ENCODE measurements at places on chromosomes 1 and 21.

DNA sequence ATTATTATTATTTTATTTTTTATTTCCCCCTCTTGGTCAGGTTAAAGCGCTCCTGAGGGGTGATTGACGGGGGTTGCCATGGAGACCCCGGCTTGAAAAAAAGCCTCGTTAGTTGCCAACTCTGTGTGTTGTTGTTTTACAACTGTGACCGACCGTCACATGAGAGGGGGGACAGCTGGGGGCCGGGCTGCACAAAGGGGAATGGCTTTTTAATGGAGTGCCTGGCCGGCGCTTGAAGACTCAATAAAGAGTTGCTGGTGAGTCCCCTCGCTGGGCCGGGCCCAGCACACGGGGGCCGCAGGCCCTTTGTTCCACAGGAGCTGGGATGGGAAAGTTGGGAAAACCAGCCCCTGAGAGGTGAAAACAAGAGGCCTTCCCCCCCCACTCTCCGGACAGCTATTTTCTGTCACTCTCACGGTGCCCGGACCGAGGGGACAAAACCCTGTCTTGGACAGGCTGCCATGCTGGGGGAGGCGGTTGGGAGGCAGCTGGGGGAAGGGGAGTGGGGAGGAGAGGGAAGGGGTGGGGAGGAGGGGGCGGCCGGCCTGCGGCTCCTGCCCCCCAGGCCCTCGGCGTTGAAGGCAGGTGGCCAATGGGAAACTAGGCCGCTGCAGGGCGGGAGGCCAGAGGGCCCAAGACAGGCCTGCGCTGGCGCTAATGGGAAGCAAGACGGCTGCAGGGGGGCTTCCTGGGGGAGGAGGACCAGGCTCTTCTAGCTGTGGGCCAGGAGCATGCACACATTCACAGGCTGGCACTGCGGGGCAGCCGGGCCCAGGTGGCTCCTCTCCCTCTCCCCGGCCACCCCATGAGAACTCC lies 67.6 kb downstream of the CASZ1 start:
- no peak for DNase-seq

DNA sequence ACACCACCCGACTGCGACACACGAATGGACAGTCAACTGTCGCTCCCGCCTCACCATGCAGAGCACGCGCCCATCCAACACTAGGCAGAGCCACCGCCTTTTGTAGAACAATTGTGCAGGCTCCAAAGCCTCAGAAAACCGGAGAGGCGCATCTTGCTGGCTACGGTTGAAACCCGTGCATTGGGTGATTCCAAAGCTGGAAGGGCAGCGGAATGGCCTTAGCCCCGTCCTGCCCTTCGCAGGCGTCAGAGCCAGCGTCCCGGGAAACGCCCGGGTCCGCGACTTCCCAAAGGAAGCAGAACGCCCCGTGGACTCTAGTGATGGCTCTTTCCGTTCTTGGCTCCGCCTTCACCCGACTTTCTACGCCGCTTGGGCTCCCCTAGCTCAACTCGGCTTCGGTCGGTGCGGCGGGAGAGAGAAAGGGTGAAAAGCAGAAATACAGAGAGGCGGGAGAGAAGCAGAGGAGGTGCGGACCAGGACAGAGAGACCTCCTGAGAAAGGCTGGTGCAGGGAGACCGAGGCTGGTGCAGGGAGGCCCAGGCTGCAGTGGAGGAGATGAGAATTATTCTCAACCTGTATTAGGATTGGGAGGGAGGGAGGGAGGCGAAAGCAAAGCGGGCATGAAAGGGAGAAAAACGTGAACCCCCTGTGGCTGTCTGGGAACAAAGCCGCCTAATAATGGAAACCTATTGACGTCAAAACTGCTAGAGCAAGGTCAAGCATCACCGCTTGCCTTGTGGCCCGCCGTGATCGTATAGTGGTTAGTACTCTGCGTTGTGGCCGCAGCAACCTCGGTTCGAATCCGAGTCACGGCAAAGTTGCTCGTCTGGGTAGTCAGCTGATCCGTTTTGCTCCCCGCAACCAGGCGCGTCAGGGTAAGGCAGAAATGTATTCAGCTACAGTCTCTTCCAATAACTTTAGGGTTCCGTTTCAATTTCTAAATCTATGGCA lies 99.5 kb downstream of the PRKAB2 start:
- DNase-seq, result no peak

DNA sequence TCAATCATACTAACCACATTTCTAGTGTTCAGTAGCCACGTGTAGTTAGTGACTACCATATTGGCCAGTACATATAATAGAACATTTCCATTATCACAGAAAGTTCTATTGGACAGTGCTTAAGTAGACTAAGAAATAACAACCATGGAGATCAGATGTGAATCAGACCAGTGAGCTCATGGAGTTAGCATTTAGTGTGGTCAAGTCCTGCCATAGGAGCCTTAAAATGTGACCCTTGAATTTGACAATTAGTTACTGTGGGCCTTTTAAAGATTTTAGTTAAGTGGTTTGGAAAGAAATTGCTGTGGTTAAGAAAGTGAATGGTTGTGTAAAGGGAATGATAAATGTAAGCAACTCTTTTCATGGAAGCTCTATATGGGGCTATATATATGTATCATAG lies 123.4 kb downstream of the POU2F1 start:
- no peak for DNase-seq

- no peak for DNase-seq
Observed at GRCh38 chr1:77218477-77219165, 609 bp downstream of the PIGK start.

DNA sequence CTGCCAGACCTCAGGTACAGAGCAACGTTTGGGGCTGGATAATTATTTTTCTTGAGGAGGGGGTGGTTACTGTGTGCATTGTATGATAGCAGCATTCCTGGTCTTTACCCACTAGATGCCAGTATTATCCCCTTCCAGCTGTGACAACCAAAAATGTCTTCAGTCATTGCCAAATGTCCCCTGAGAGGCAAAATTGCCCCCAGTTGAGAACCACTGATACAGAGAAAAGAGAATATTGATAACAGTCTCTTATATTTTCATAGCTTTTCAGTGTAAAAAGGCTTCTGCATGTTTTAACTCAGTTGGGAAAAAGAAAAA lies 51.8 kb upstream of the SYT14 start:
- no peak for DNase-seq

GRCh38 chr21:42429856-42430255 lies 26.2 kb downstream of the UBASH3A start:
- DNase-seq, result no peak

DNA sequence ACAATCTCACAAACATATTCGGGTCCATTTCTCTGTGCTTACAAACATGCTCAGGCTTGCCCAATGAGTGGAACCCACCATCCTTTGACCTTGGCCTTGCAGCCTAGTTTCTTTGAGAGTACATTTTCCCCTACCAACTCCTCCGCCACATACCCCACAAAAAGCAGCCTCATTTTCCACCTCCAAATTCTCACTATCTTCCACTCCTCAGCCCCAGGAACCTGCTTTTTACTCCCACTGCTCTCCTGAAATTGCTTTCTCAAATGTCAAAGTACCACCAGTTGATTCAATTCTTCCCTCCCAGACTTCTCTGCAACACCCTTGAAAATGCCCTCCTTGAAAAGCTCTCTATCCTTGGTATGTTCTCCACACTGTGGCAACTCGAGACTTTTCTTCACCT lies 103.8 kb downstream of the RUNX1 start:
- DNase-seq, result no peak

DNA sequence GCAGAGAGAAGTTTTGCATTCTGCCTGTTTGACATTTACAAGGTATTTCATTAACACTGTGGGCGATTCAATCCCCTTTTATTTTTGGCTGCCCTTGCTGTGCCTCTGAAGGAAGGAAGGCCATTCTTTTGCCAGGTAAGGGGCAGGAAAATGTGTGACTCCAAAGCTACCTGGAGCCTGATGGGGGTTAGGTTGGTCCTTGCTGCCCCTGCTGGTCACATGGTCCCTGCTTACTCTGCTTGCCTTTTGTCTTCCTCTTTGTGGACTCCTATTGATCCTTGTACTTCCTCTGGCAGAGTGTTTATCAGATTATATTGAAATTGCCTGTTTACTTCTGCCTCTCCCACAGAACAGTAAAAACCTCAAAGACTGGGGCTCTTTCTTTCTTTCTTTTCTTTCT lies 65.7 kb downstream of the ST6GALNAC3 start:
- DNase-seq, result no peak

- no peak for DNase-seq
Observed at GRCh38 chr1:167223144-167224103, 2.7 kb downstream of the POU2F1 start.

DNA sequence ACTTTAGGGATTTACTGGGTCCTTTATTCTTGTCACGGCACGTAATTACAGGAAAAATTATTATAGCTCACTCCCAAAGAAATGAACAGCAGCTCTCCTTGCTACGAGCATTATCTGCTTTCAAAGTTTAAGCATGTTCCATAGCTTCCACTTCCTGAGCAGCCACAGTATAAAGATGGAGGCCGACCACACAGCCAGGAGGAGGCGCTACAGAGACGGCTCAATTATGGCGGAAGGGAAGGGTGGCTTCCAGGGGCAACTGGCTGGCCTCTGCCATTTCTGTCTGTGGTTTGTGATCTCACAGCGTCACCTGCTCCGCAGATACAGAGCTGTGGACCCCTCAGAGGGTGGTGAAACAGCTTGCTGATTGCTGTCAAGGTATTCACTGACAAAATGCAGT lies 212.3 kb upstream of the GREM2 start:
- no peak for DNase-seq

GRCh38 chr1:22457836-22458235 lies 6.2 kb downstream of the ZBTB40 start:
- DNase-seq, result no peak

GRCh38 chr21:40733024-40733397 lies 113.9 kb downstream of the DSCAM start:
- DNase-seq, result no peak

DNA sequence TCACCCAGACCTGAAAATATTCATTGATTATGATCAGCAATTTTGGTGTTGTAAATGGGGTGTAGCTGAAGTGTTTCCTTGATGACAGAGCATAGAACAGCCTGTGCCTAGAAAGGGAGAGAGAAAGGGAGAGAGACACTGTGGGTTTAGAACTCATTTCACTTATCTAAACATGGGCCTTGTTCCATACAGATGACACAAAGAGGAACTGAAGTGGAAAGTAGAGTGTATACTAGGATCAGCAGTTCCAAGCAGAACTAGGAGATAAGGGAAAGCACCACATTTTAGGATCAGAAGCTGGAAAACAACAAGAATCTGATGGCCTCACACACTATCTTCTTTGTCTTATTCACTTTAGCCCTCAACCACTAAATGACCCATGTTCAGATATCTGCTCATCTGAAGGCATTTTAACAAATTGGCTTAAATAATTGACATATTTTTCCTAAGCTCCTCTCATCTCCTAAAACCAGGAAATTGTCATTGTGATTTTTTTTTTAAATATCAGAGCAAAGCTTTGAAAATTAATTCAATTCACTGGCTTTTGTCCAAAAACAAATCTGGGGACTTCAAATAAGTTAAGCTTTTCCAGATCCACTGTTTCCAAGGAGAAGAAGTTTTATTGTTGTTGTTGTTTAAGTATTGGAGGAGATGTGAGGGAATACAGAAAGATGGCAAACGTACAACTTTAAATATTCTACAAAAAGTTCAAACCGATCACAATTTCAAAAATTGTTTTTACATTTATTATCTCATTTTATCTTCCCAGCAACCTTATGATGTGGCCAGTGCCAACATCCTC lies 103.8 kb downstream of the LYPLAL1 start:
- no peak for DNase-seq

DNA sequence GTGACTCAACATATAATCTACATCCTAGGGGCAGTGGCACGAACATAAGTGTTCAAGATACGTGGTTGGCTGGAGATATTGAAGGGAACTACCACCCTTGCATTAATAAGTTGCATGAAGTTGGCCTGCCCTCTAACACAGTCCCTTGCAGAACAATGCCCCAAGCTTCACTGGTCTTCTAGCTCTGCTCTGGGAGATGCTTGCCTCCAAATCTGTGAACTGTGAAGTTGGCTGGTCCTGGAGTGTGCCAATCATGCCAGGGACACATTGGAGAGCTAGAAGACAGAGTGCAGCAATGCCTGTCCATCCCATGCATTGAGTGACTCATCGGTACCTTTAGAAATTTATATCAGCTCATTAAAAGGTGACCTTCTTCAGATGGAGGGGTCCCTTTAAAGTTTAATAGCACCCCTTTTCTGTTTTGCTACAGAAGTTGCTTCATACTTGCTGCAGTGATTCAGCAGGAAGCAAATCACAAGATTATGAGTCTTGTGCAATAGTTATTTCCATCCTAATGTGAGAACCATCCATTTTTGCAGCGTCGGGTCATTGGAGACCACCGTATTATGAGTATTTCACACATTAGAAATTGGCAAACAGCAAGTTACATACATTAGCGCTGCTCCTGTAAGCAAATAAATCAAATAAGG lies 55.2 kb upstream of the KAZN start:
- DNase-seq, result no peak

DNA sequence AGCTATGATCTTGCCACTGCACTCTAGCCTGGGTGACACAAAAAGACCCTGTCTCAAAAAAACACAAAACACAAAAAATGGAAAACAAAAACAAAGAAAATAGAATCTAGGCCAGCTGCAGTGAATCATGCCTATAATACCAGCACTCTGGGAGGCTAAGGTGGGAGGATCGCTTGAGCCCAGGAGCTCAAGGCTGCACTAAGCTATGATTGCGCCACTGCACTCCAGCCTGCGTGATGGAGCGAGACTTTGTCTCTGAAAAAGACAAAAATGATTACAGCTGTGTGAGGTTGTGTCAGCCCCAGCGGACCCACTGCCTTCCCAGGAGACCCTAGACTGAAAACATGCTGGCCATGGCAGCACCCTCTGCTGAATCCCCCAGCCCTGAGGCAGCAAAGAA lies 80.2 kb upstream of the ZBTB40 start:
- no peak for DNase-seq

- DNase-seq, result no peak
Observed at GRCh38 chr1:89602871-89603404, 30.0 kb upstream of the LRRC8C start.

- no peak for DNase-seq
Observed at GRCh38 chr1:47382399-47382983, 33.6 kb upstream of the FOXE3 start.
